CD8-positive, alpha-beta memory T cell (primary cell): ENCODE measurements at places on chromosomes 6 and 20.

- no peaks in the 10 kb centered on the region for H3K4me1 ChIP-seq
- no peak overlapping the region for H3K4me3 ChIP-seq
- no peaks in the 10 kb centered on the region for H3K36me3 ChIP-seq
- no peak for DNase-seq
- H3K27ac ChIP-seq: no peak overlapping the region
Measured at GRCh38 chr6:166529586-166529985, 56.9 kb downstream of the RAMACL start.

DNA sequence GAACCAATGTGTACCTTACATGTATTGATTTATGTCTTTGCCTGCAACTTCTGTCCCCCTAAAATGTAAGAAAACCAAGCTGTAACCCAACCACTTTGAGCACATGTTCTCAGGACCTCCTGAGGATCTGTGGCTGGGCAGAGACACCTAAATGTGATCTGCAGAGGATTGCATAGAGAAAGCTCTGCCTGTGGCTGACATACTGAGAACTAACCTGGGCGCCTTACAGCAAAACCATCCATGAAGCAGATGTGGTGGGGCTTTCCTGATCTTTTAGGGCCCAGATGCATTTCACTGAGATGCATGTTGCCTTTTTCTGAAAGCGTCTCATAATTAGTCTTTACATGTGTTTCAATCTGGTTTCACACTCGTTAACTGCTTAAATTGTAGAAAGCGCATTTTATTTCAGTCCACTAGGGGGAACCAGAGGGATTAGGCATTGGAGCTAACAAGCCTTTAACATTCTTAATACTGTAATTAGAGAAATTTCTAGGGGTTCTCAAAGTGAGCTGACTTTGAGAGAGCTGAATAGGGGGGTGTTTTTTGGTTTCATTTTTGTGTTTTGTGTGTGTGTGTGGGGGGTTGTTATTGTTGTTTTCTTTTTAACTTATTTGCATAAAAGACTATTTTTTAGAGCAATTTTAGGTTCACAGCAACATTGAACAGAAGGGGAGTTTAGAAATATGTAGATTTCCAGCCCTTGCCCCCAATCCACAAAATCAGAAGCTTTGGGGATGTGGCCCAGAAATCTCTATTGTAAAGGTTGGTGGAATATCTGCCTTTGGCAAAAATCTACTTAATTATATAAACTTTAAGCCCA lies 50.9 kb upstream of the FAM184A start:
- H3K27me3 ChIP-seq: no peaks in the 10 kb centered on the region
- no peak for DNase-seq
- no peak overlapping the region for H3K4me3 ChIP-seq
- H3K27ac ChIP-seq: peak overlapping the region; percentile 35
- no peaks in the 10 kb centered on the region for H3K36me3 ChIP-seq

DNA sequence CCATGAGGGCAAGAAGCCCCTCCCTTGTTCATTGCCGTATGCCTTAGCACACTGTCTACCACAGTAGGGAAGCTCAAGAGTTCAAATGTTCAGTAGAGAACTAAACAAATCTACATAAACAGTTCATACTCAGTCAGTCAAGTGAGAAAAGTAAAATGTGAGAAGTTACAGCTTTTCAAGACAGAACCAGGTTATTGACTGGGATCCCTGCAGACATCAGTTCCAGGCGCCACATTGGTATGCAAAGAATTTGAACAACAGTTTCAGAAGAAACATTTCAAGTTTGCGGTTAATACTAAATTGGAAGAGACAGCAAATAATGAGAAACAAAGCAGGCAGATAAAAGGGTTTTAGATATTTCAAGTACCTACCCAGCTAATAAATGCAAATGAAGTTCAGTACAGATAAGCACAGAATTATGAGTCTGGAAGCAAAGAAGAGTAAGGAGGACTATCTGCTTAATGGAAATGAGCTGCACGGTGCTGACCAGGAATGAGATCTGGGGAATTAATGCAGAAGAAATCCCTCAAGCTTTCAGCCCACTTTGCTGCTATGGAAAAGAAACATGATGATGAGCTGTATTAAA lies 246.2 kb downstream of the HACE1 start:
- DNase-seq: no peak
- H3K4me1 ChIP-seq: no peaks in the 10 kb centered on the region
- no peak overlapping the region for H3K4me3 ChIP-seq
- no peak overlapping the region for H3K27ac ChIP-seq

DNA sequence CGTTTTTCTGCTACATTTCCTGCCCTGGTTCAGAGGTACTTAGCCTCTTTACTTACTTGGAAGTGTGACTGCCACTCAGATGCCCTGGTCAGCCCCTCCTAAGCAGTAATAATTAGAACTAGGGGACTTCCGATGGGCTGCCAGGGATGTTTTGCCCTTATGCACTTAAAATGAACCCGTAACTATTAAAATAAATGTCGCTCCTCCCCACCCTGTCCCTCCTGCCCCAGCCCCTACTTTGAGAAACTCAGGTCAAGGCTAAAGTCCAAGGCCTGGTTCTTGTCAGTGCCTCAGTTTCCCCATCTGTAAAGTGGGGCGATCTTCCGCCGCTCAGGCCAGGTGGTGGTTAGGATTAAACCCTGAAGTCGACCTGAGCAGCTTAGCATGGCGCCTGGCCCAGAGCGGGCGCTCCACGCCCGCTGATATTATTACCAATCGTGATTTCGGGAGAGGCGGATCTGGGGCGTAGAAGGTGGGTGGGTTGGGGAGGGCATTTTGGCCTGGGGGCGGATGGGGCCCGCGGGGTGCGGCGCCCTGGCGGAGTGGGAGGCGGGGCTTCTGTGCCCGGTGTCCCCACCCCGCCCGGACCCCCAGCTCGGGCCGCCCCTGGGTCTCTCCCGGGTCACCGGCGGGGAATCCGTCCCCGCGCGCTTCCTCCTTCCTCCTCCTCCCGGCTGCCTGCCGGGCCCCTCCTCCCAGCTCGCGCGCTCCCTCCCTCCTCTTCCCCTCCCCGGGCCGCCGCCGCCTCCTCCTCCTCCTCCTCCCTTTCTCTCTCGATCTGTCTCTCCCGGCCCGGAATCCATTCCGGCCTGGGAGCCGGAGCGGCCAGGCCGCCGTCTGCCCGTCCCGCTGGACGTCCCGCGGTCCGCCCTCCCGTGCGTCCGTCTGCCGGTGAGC lies at the start of gene SRC:
TSS of gene SRC (plus strand) at position 802 of the 897 bp plus-strand sequence. CDS start 38,014 bp downstream, outside the sequence.
- no peaks in the 10 kb centered on the region for H3K4me1 ChIP-seq
- no peak within 1 kb of the TSS for H3K27ac ChIP-seq

GRCh38 chr6:34908194-34908593 lies 19.1 kb downstream of the ANKS1A start:
- no peaks in the 10 kb centered on the region for H3K36me3 ChIP-seq
- H3K27me3 ChIP-seq: no peaks in the 10 kb centered on the region
- H3K4me1 ChIP-seq: peaks cover 14% of the 10 kb centered on the region
- H3K27ac ChIP-seq: no peak overlapping the region
- no peak overlapping the region for H3K4me3 ChIP-seq

GRCh38 chr6:149862922-149863697 lies 1.0 kb downstream of the LRP11 start:
- H3K36me3 ChIP-seq: no peaks in the 10 kb centered on the region
- DNase-seq: peak; percentile 24
- peaks cover 12% of the 10 kb centered on the region for H3K4me1 ChIP-seq
- no peaks in the 10 kb centered on the region for H3K27me3 ChIP-seq
- H3K4me3 ChIP-seq: peak overlapping the region; percentile 58

DNA sequence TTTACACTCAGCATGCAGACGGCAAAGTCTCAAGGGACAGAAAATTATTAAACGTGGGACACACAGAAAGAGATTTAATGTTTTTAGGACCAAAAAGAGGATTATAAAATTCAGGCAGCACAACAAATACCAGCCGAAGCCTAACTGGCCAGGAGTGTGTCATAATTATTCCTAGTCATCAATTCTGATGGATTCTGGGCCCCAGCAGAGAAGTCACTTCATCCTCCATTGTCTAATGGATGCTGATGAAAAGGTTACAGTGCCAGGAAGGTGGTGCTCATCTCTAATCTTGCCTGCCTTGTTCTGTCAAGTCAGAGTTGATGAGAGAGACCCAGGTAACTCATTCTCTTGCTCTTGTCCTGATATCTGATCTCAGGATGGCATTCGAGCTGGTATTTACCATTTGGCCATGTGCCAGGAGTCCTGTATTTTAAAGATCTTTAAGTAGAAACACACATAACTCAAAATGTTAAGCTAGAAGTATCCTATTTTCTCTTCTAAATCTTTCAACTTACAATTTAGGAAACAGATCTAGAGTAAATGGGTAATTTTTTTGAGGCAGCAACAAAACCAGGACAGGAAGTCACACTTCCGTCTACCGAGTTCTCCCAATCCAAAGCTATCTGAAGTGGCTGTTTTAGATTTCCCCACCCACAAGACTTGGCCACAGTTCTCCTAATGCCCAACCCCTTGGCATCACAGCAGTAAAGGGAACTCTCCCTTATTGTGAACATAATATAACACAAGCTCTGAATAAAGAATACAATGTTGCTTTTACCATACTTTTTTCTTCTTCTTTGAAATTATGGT lies 50.0 kb downstream of the ADAT2 start:
- no peaks in the 10 kb centered on the region for H3K27me3 ChIP-seq
- no peak for DNase-seq
- no peak overlapping the region for H3K27ac ChIP-seq
- no peaks in the 10 kb centered on the region for H3K36me3 ChIP-seq
- no peak overlapping the region for H3K4me3 ChIP-seq

DNA sequence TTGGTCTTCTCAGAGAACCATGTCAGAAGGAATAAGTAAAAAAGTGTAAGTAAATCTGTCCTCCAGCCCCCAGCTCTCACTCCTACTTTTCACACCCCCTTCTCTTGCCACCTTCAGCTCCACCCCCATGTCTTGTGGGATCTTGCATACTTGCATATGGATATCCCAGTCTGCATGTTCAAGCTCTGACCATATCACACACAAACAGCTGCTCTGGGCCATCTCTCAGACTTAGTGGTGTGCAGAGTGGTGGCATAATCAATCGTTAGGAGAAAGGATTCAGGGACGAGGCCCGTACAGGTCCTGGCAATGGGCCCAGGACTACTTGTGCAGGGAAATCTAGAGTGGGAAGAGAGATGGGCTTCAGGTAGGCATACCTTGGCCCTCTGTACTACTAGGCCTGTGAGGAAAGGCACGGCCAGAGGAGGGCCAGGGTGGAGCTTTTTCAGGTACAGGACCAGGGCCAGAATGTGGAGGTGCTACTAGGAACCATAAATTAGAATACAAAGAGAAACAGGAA lies 112.0 kb upstream of the SGK1 start:
- no peaks in the 10 kb centered on the region for H3K4me1 ChIP-seq
- no peak for DNase-seq
- H3K27ac ChIP-seq: no peak overlapping the region
- no peaks in the 10 kb centered on the region for H3K27me3 ChIP-seq

DNA sequence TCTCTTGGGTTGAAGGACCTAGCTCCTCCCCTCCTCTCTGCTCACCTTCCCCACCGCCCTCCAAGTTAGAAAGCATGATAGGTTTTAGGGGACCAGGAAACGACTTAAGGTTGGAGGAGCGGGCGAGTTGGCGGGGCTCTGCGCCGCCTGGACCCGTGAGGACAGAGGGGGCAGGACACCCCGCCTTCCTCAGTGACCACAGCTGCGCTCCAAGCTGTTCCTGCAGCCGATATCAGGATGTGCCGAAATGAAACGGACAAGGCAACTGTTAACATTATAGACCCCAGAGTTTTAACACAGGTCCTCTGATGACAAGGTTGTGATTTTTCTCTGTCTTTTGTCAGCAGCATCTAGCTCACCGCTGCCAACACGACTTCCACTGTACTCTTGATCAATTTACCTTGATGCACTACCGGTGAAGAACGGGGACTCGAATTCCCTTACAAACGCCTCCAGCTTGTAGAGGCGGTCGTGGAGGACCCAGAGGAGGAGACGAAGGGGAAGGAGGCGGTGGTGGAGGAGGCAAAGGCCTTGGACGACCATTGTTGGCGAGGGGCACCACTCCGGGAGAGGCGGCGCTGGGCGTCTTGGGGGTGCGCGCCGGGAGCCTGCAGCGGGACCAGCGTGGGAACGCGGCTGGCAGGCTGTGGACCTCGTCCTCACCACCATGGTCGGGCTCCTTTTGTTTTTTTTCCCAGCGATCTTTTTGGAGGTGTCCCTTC lies at the start of gene GRM1:
TSS of gene GRM1 (plus strand) at position 212 of the 722 bp plus-strand sequence. CDS start at position 668, 456 bp downstream.
- no peaks in the 10 kb centered on the region for H3K4me1 ChIP-seq
- no peak for DNase-seq
- peaks cover 24% of the 10 kb centered on the region for H3K27me3 ChIP-seq
- H3K36me3 ChIP-seq: no peaks in the 10 kb centered on the region
- no peak within 1 kb of the TSS for H3K4me3 ChIP-seq
- no peak within 1 kb of the TSS for H3K27ac ChIP-seq

DNA sequence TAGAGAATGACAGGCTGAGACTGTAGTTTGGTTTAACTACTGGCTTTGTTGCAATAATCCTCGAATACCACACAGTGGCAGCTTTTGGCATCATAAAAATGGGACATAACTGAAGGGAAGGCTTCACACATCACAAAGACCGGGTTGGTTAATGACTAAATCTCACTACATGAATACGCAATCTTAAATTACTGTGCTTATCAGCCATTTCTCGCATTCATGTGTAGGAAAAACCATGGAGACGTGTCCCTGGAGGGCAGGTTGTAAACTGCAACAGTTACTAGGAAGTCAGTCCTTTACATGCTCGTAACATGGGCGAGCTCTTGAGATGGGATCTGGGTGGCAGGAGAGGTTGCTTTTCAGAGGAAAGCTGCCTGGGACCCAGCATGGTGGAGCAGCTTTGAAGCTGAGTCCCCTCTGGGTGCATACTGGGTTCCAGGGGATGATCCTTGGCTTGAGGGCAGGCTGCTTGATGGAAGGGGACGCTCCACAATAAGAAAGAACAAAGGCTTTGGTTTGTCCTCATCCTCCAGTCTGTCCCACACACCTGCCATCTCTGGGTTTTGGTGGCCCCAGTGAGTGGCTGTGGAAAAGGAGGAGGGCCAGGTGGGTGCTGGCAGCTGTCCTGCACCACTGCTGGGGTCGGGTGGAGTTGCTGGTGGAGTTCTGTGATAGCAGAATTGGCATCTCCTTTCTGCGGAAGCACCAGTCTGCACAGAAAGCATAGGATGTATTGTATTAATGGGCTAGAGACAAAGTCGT lies 2.1 kb downstream of the RPS21 start:
- peaks cover 26% of the 10 kb centered on the region for H3K4me1 ChIP-seq
- peaks cover 9% of the 10 kb centered on the region for H3K36me3 ChIP-seq
- no peak overlapping the region for H3K27ac ChIP-seq

GRCh38 chr20:24721891-24722568 lies 227.0 kb upstream of the CST7 start:
- no peaks in the 10 kb centered on the region for H3K4me1 ChIP-seq
- no peaks in the 10 kb centered on the region for H3K27me3 ChIP-seq
- H3K27ac ChIP-seq: no peak overlapping the region
- H3K36me3 ChIP-seq: no peaks in the 10 kb centered on the region
- H3K4me3 ChIP-seq: no peak overlapping the region

DNA sequence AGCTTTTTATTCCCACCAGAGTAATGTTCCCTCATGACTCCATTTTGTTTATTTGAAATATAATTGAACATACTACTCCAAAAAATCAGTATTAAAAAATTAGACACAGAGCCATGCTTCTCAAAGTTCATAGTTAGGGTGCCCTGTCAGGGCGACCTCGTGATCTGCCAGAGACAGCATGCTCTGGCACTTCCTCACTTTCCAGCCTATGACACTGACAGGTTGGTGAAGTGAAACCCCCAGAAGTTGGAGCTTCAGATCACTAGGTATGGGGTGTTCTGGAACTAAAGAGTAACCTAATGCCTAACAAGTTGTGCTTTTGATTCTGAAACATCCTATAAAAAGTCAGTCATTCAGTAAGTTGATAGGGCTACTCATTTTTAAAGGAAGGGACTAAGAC lies 93.0 kb downstream of the TBC1D7 start:
- no peaks in the 10 kb centered on the region for H3K27me3 ChIP-seq
- H3K27ac ChIP-seq: no peak overlapping the region
- no peaks in the 10 kb centered on the region for H3K36me3 ChIP-seq
- no peak overlapping the region for H3K4me3 ChIP-seq
- no peaks in the 10 kb centered on the region for H3K4me1 ChIP-seq
- no peak for DNase-seq
